ENCODE measurements at places on chromosomes 6 and 20.

GRCh38 chr6:25649611-25650010, 2.4 kb upstream of the SCGN start:
- no peak for DNase-seq

DNA sequence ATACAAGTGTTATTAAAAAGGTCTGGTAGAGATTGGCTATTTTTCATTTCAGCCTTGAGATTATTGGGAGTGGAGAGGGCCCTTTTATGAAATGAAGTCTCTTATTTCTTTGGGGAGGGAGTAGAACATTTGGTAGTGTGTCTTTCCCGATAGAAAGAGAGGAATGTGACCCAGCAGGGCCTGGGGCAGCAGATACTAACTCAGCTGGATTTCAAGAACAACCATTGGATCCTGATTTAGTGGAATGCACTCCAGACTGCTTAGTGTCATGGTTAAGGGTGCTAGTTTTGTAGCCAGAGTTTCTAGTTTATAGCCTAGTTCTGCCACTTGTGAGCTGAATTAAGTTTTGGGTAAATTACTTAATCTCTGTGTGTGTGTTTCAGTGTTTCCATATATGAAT, 18.4 kb upstream of the FLRT3 start:
- no peak for DNase-seq

GRCh38 chr20:4811661-4812181, 90.0 kb downstream of the PRND start:
- peak; percentile 46 for DNase-seq

- no peak for DNase-seq
Observed at GRCh38 chr20:25053255-25054031, 4.5 kb downstream of the ACSS1 start.

DNA sequence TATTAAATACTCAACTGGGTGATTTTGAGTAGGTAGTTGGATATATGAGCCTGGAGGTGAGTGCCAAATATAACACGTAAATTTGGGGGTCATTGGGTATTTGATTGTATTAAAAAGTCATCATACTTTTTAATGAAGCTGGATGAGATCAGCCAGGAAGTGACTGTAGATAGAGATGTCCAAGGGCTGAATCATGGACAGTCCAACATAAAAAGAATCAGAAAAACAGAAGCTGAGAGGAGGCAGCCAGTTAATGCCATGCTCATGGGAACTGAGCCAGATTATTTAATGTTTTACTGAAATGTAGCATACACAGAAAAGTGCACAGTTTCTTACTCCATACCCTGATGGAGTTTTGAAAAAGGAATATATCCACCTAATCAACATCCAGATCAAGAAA, 435.5 kb upstream of the PLCB4 start:
- no peak for DNase-seq

- DNase-seq: no peak
Observed at GRCh38 chr6:74213995-74214394, 518.0 kb downstream of the CD109 start.

DNA sequence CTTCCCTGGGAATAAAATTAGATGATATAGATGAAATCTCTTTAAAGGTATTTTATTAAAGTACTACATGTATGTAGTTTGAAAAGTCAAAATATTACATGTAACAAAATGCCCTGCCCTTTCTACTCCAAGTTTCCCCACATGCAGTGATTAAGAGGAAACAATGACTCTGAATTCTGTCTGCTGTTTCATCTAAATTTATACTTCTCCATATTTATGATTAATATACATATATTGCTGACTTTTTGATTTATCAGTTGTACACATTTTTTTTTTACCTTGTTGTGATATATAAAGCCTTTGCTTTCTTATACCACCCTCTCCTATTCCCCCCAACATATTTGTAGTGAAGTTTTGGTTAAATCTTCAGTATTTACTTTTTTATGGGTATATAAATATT, 127.9 kb downstream of the ZFAND3 start:
- DNase-seq: no peak

DNA sequence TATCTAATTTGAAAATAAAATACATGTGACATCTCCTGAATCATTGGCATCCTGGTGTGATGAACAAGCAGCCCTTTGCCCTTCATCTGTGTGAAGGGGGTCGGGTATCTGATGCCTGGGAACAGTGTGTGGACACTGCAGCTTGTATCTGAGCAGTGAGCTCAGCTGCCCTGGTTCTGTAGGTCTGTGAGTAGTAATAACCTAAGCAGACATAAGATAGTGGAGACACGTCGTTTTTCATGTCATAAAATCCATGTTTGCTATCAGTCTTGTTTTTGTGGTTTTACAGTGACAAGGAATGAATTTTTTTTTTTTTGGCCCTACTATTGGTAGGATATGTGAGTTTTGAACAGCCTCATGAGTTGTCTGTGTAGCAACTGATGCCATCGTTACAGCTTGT, 133.0 kb downstream of the JARID2 start:
- no peak for DNase-seq

- DNase-seq: no peak
Observed at GRCh38 chr6:77440206-77440976, 22.9 kb downstream of the HTR1B start.

- DNase-seq: no peak
Observed at GRCh38 chr20:18705910-18706309, 107.7 kb upstream of the SCP2D1 start.

DNA sequence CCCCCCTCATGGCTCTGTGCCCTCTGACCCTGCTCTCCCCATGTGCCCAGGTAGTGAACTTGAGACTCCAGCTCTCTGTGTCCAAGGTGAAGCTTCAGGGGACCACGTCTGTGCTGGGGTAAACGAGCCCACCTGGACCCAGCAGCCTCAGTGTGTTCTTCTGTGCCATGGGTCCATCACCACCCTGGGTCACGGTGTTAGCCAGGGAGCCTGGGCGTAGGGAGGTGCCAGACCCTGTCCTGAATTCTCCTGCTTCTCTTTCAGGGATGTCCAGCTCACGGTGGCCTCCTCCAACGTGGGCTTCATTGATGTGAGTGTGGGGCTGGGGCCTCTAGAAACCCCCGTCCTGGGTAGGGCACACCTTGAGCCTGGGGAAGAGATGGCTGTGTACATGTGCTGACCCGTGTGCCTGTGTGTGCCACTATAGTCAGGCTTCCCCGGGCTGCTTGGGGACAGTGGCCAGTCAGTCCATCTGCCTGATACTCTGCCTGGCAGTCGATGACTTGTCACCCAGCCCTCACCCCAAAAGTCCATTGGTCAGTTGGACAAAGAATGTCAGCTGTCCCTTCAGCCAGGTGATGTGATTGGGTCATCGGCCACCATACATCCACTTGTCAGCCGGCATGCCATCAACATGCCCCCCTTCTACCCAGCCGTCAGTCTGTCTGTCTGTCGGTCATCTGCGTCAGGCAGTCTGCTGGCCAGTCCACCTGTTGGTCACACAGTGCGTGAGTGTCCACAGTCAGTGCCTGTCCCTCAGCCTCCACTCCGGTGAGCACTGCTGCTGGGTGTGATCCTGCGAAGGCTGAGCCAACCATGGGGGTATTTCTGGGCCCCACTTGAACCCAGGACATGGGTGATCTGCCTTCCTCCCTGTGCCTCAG, 10.9 kb upstream of the BPIFB6 start:
- no peak for DNase-seq

GRCh38 chr20:32510601-32511357, 74.4 kb downstream of the NOL4L start:
- DNase-seq: no peak

- DNase-seq: no peak
Observed at GRCh38 chr6:11775791-11776409, 2.7 kb downstream of the ADTRP start.

- DNase-seq: no peak
Observed at GRCh38 chr6:87257975-87258374, 64.4 kb upstream of the SMIM8 start.

DNA sequence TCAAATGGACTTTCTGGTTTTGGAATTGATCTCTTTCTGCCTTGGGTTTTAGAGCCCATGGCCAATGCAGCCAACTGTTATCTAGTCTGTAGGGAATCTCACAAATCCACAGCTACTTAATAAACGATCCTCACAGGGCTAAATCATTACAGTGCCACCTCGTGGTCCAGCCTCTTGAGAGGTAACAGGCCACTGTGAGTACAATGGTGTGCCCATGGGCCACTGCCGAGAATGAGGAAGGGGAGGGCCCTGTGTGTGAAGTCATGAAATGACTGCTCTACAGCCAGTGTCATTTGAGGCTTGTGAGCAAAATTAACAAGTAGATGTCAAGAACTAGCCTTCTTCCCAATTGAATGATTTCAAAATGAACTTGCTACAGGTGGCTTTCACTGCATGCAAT, 54.3 kb upstream of the GMPR start:
- no peak for DNase-seq

GRCh38 chr6:140932909-140933308, 1199.8 kb upstream of the GJE1 start:
- no peak for DNase-seq

DNA sequence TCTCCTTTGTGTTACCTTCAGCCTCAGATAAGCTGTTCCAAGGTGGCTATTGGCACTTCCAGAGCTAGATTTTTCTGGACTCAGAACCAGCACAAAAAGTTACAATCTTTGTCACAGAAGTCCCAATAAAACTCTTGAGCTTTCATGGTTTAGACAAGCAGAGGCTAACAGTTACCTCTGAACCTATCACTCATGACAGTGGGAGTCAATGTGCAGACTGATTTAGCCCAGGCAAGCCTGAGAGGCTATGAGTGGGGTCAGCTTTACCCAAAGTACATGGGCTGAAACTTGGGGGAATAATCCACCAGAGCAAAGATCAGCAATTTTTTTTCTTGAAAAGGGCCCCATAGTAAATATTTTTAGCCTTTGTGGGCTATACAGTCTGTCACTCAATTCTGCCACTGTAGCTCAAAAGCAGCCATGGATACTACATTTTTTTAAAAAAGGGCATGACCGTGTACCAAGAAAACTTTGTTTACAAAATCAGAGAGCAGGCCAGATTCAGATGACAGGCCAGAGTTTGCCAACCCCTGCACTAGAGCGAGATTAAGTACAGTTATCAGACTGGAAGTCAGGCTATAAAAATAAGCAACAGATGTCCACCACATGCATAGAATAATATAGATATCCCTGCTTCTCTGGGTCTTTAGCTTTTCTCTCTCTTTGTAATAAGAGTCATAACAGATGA, 20.0 kb downstream of the CCN2 start:
- no peak for DNase-seq

- DNase-seq: no peak
Observed at GRCh38 chr6:152100183-152100618, 292.7 kb downstream of the ESR1 start.

- no peak for DNase-seq
Observed at GRCh38 chr6:14917109-14917910, 328.6 kb upstream of the JARID2 start.

DNA sequence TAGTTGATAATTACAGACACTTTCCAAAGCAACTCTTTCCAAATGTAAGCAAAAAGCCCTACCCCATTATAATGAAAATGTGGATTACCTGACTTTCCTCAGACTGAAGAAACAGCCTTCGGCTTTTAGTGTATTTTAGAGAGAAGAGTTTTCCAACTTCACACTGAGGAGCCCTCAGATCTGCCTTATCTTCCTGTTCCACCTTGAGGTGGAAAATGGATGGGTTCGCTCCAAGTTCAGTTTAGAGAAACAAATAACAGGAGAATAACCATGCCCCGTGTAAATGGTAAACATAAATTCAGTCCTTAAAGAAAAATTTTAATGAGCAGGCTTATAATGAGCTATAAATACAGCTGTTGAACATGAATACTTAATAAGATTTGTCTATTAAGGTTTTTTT, 21.1 kb upstream of the MTHFD1L start:
- DNase-seq: no peak

GRCh38 chr6:93894521-93894920, 475.2 kb upstream of the EPHA7 start:
- no peak for DNase-seq

DNA sequence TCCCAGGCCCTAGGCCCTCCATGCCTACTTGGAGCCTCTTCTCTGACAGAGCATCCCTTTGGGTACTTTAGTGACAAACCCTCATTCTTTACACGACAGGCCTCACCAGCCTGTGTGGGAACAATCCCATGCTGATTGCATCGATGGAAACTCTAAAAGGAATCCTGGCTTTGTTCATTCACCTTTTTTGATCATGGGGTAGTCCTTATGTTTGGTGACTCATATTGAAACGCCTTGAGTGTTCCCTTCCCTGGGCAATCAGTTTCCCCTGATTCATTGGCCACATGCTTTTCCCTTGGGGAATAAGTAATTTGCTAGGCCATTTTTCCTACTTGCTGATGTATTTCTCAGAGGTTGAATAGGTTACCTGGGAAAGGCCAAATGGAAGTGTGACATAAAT, 14.7 kb upstream of the TNFAIP3 start:
- no peak for DNase-seq

DNA sequence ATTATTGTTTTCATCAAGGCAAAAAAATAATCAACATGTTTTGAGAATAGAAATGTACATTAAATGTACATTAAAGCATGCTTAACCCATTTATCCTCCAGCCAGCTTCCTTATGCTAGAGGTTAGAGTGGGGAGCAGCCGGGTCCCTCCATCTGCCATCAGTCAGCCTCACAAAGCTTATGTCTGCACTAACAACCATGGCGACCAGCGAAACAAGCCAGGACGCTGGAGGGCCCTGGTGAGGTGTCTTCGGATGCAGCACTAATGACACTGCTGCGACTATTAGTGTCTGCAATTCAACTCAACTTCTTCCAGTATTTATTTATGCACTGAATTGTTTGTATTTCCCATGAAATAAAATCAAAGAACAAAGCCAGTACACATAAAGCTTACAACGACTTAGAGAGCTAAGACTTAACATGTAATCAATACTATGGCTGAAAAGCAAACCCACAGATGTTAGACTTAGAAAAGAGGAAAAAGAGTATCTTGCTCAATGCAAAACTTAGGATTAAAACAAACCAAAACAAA, 6.8 kb downstream of the CLDN20 start:
- DNase-seq: no peak

- no peak for DNase-seq
Observed at GRCh38 chr6:169806701-169807100, 55.3 kb downstream of the ERMARD start.

DNA sequence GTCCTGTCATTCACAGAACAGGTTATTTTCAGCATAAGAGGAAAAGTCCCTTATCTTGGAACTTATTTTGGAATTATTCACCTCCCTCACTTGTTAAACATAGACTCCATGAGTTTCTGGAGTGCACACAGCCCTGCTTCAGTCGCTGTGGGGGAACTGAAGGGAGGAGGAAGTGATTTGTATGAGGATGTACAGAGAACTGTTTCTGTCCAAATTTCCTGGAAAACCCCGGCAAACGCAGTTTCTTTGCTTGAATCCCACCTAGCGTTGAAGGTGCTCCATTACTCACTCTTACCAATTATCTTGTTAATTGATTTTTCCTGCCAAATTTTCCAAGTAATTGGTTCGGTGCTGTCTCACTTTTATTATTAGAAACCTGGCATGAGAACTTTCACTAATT, 78.0 kb upstream of the AGPAT4 start:
- no peak for DNase-seq

- no peak for DNase-seq
Observed at GRCh38 chr20:58175836-58176235, 52.6 kb downstream of the ANKRD60 start.

DNA sequence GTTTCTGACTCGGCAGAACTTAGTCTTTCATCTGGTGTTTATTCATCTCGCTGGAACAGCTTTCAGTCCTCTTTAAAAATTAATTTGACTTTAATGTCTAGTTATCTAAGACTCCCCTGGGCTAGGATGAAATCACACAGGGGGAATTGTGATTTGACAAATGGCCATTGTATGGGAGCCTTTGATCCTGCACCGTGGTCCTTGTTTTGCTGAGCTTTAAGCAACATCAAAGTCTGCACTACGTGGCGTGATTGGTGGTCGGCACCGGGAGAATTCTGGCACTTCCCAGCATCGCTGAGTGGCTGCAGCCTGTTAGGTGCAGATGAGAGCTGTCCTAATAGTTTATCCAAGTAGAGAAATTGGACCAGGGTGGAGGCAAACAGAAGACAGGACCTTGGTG, 146.9 kb downstream of the TBC1D7 start:
- DNase-seq: no peak

All from stimulated activated CD8-positive, alpha-beta memory T cell treated with anti-CD3 and anti-CD28 coated beads, Interleukin-4, amount 100 ng/mL, for 1 hour (primary cell).